AG09309 (cell line): ENCODE measurements at places on chromosomes 6 and 20.

DNA sequence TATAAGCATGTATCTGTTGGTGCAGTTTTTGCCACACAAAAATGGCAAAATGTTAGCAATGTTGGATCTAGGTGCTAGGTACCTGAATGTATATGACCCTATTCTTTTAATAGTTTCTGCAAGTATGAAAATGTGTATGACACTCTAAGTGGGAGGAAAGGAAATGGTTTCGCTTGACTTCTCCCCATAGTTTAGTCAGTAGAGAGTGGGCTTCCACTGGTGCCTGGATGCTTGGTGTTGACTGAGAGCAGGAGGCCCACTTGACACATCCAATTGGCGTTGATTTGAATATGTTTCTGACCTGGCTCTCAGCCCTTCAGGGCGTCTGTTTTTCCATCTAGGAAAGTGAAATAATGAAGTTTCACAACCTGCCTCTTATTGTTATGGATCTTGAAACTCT lies 41.8 kb upstream of the GABRR1 start:
- DNase-seq: no peak

GRCh38 chr6:34906826-34907225 lies 17.8 kb downstream of the ANKS1A start:
- DNase-seq: no peak

DNA sequence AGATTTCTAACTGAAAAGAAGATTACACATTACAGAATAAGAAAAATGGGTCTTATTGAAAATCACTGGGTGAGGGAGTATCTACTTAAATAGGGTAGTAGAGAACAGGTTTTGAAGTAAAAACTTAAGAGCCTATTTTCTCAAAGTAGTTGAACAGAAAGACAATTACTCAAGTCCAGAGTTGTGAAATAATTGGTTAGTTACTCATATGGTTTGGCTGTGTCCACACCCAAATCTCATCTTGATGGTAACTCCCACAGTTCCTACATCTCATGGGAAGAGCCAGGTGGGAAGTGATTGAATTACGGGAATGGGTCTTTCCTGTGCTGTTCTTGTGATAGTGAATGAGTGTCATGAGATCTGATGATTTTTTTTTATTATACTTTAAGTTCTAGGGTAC lies 1035.3 kb upstream of the GJE1 start:
- no peak for DNase-seq

DNA sequence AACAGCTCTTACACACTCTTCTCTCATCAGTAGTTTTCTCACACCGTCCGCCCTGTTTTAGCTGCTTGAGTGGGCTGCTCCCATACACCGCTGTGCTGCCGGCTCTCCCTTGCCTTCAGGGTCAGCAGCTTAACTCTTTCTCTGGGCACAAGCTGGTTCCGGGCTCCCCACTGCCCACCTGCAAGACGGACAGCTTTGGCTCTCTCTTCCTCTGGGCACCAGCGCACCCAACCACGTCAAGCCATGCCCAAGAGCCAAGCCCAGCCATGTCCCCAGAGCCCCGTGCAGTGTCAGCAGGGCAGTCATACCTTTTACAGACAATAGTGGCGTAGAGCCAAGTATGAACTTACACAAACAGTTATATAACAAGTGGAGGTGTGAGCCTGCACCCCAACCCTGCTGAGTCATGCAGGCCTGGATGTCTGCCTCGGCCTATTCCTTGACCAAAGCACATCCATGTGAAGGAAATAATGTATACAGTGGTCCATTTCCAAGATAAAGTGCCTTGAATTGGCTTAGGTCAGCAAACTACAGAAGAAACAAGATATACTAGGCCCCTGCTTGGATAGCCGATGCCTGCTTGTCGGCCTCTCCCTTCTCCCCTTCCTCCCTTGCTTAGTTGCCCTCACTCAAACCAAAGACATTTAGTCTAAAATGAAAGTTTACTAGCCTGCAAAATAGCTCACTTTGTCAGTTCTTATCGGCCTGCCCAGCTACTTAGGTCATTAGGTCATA lies 89.3 kb downstream of the JPH2 start:
- no peak for DNase-seq

DNA sequence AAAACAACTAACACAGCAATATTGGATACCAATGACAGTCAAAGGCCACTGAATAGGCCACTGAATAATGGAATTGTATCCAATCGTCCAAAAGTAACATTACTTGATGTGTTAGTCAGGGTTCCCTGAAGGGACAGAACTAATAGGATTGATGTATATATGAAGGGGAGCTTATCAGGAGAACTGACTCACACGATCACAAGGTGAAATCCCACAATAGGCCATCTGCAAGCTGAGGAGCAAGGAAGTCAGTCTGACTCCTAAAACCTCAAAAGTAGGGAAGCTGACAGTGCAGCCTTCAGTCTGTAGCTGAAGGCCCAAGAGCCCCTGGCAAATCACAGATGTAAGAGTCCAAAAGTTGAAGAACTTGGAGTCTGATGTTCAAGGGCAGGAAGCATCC lies 571.4 kb downstream of the PRKN start:
- DNase-seq: no peak

- DNase-seq: no peak
Observed at GRCh38 chr6:122258839-122259238, 140.6 kb upstream of the HSF2 start.

- no peak for DNase-seq
Observed at GRCh38 chr6:39387785-39388184, 65.3 kb upstream of the KCNK16 start.

GRCh38 chr6:159064477-159064876 lies 19.7 kb upstream of the TAGAP start:
- no peak for DNase-seq

DNA sequence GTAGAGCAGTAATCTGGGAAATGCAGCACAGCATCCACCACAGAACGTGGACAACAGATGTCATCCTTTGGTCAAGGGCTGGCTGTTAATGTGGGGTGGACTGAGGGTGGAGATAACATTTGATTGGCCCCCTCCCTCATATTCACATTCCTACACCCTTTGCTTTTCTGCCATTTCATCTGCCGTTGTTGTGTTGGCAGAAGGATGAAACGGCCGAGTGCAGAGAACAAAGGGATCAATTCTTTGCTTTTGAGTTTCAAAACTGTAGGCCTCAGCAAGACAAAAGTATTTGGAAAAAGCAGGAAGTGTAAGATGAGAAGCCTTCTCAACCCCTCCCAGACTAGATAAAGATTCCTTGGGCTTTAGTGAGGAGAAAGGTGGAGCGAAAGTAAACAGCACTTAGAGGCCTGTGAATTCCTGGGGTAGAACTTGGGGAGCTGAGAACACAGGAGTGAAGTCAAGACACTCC lies 74.2 kb upstream of the PHIP start:
- no peak for DNase-seq

DNA sequence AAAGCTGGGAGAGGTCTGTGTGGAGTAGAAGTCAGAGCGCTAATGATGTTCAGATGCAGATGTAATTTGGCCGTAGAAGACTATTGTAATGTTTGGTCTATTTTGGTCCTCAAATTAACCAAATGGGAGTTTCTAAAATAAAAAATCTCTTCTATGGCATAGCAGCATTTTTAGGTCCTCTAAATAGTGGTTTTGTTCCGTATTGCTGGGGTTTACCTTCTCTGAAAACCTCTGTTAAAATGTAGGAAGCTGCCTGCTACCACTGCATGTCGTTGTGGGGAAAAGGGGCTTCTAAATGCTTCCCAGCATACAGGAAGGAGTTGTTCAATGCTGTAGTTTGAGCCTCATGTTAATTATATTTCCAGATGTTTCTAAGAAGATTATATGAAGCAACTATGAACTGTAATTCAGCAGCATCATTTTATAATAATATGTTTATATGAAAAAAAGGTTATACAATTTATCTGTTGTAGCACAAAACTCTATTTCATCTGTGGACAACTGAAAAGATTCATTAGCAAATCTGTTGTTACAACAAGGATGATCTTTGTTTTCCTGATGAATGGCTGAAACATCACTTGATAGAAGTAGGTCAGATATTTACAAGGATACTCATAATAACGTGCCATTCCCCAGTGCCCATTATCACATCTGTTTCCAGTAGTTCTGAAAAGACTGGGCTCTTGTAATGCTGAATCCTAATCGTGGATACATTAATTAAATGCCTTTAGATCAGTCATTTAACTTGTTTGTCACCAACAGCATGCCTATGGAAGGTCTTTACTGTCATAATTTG lies 256.6 kb downstream of the TBC1D7 start:
- no peak for DNase-seq

GRCh38 chr6:168041928-168042327 lies 37.1 kb downstream of the FRMD1 start:
- DNase-seq: no peak

GRCh38 chr6:98877250-98877649 lies 42.9 kb downstream of the POU3F2 start:
- no peak for DNase-seq

DNA sequence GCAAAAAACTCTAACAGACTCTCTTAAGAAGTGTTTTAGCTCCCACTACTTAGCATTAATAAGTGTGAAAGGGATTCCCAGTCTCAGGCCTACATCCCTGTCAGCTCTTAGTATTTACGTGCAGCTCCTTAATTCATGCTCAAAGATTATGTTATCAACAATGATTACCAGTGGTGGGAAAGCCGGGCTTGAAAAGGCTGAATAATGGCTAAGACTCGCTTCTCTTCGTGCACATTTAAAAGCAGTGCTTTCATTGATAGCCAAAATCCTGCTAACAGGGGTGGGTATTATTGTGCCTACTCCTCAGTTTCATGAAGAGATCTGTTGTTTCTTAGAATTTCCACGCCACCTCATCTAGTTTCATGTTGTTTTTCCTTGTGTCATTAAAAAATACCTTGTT lies 518.8 kb downstream of the GRIK2 start:
- DNase-seq: no peak

- DNase-seq: no peak
Observed at GRCh38 chr20:61435184-61435822, 183.2 kb downstream of the CDH4 start.

GRCh38 chr6:140487586-140487985 lies 1113.1 kb upstream of the CITED2 start:
- no peak for DNase-seq

DNA sequence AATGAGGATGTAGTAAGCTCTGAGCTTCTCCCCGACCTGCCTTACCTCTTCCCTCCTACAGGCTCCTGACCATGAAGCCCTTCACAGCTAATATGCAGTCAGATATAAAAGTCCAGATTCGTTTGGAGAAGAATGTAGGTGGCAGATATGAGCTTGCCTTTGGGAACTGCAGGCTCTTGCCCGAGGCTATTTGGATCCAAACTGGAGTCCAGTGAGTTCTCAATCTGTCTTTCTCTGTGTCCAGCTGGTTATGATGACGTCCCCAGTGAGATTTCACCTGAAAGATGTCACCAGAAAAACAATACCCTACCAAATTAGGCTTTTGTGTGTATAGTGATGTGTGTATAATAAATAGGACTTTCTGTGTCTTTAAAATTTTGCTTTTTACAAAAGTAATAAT lies 14.7 kb upstream of the BPIFA3 start:
- DNase-seq: no peak

DNA sequence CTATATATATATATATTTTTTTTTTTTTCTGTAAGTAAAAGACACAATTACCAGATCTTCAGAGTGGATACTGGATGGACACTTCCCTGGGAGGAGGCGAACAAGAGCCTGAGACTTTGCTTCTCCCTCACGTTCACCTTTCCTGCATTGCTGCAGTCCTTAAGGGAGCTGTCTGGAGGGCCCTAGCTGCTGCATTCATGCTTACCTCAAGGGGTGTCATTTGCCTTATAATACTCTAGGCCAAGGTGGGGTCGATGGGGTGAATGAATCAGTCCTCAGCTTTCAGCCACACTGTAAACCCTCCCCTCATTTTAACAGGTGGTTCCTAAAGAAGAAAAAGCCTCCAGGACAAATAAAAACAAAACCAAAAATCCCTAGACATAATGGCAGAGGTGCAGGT lies 34.8 kb upstream of the CD83 start:
- no peak for DNase-seq

DNA sequence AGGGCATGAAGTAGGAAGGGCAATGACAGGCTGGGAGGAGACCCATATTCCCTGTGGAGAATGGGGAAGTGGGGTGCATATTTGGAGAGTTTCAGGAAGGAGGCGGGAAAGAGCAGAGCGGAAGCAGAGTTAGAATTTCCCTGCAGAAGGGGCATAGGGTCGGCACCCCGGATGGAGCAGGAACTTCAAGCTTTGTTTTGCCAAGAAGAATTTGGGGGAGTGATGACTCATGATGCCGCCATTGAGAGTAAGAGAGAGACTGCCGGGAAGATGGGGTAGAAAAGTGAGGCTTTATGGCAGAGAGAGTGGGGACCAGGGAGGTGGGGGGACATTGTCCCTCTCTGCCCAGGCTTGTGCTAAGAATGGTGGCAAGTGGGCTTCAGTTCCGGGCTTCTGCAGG lies 50.3 kb upstream of the EPB41L1 start:
- DNase-seq: no peak

DNA sequence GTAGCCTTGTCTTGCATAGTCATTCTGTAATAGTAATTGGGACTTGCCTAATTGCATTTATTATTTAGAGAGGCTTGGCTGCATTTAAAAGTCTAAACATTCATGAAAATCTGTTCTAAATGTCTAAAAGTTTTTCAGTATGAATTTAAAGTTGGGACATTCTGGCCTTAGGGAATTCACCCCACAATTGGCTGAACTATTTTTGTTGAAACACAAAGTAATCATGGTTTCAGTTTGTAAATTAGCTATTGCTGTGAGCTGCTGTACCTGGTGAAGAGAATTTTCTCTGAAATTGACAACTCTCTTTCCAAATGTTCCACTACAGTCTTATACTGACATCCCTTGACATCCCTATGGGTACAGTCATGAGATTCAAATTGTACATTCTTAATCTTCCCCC lies 253.0 kb downstream of the FARS2 start:
- DNase-seq: no peak

DNA sequence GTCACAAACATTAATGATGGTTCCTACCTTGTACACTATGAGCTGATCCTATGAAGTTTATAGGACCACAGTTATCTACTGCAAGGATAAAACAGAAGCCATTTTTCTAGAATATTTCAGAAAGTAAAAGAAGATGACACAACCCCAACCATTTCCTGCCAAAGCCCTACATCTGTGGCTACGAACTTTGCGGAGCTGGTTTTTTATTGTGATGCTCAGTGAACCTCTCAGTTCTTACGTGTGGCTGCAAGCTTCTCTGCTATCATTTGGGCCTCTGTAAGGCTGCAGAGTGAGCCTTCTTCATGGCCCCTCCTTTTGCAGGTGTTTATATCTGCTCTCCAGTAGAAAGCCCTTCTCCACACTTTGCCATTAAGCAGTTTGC lies 17.8 kb upstream of the TAGAP start:
- no peak for DNase-seq

- no peak for DNase-seq
Observed at GRCh38 chr6:69732640-69733039, 64.2 kb downstream of the LMBRD1 start.
